Stomach (tissue), 19 donors: ENCODE measurements at places on chromosomes 5 and 9. TPM values are rescaled to one million over a fixed set of nuclear protein-coding genes. Genes with fewer than 3 reads are reported as not detected.

Gene PCDHB7
- total RNA-seq = not detected

Gene KCNV2
- total RNA-seq = not detected

Gene PCDHB6
- under 0.01 TPM for total RNA-seq

Gene RLN2
- not detected for total RNA-seq

Gene PCDHB4
- 2.6 TPM for total RNA-seq

Gene OTULINL
- 19.8 TPM for total RNA-seq

Gene GAPT
- 2.4 TPM for total RNA-seq

GRCh38 chr5:164256351-164256750 is 750.9 kb downstream of the MAT2B start:
- no peak for DNase-seq
- no peaks in the 10 kb centered on the region for H3K36me3 ChIP-seq
- no peaks in the 10 kb centered on the region for H3K4me1 ChIP-seq
- H3K27me3 ChIP-seq = no peaks in the 10 kb centered on the region

DNA sequence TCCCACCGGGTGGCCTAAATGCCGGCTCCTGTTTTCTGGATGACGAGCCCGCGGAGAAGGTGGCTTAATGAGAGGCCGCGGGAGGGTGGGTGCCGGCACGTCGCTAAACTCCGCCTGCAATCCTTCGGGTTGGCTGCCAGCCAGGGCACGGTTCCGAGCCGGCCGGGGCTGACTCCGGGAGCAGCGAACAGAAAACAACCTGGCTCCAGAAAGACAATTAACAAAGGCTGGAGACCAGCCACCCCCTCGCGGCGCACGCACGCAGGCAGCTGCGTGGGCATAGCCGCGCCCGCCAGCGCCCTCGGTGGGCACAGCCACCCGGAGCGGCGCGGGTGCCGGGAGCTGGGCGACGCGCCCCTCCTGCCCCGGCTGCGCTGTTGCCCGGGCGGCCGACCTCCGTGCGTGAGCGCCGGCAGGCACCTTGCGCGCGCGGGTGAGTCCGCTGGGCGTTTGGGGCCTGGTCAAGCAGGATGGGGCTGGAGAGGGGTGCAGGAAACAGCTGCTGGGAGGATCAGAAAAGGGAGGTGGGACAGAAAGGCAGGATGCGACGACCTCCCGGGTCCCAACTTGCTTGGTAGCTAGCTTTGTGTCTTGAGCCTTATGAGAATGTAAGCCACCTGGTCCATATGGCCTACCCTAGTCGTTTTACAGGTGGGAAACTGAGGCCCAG is at the start of gene ARHGEF37:
TSS of gene ARHGEF37 (plus strand) at position 307 of the 670 bp plus-strand sequence. CDS start 16,272 bp downstream, outside the sequence.
- no peaks in the 10 kb centered on the region for H3K36me3 ChIP-seq
- peak within 1 kb of the TSS; percentile 62 for H3K4me3 ChIP-seq
- H3K27me3 ChIP-seq = no peaks in the 10 kb centered on the region
- H3K4me1 ChIP-seq = peaks cover 63% of the 10 kb centered on the region

DNA sequence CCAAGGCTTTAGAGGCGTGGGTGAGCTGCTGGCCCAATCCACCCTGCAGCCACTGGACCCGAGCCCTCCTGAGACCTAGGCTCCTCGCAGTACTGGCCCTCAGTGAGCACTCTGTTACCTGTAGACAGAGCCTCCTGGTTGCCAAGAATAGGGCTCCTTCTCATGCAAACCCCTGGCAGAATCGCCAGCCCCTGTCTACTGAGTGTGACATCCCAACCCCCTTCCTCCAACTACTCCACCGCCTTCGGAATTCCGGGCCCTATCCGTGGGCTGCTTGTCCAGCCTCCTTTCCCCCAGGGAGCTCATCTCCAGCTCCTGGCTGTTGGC is 23.8 kb upstream of the COL5A1 start:
- H3K4me3 ChIP-seq = no peak overlapping the region
- H3K36me3 ChIP-seq = no peaks in the 10 kb centered on the region
- H3K4me1 ChIP-seq = no peaks in the 10 kb centered on the region
- H3K27me3 ChIP-seq = no peaks in the 10 kb centered on the region
- DNase-seq = no peak

DNA sequence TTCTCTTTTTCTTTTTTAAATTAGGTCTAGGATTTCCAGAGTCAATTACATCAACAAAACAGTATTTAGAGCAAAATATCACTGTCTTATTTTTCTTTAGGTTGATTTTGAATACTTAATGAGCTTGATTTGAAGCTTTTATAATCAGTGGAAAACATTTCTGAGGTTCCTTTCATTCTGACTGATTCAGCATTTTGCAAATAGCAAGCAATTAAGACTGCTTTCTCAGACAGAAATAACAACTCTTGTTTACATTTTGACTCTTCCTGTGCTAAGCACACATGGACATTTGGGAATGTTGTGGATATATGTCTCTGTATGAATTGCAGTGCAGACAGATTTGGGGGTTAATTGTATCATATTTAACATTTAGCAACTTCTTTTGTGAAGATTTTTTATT is 22.2 kb upstream of the MCCC2 start:
- DNase-seq = no peak
- no peaks in the 10 kb centered on the region for H3K4me1 ChIP-seq
- H3K27ac ChIP-seq = no peak overlapping the region
- no peak overlapping the region for H3K4me3 ChIP-seq
- no peaks in the 10 kb centered on the region for H3K27me3 ChIP-seq

DNA sequence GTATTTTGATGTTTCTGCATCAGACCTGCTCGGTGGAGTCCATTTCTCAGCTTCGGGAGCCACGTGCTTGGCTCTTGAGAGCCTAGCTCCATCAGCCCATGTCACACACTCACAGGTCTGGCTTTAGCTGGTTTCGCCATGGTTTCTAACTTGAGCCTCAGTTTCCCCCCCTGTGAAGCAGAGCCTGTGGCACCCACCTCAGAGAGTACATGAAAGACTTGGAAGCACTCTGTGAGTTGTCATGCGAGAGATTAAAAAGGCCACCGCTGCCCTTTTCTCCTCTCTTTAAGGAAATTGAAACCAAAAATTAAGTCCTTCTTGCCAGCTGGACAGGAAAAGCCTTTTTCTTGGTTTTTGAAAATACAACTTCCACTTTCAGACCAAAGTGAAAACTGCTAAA is 8.8 kb downstream of the TENT4A start:
- no peaks in the 10 kb centered on the region for H3K27me3 ChIP-seq
- no peak for DNase-seq
- H3K4me1 ChIP-seq = peaks cover 55% of the 10 kb centered on the region
- peaks cover 26% of the 10 kb centered on the region for H3K36me3 ChIP-seq
- peak overlapping the region; percentile 74 for H3K27ac ChIP-seq
- peak overlapping the region; percentile 28 for H3K4me3 ChIP-seq

GRCh38 chr9:123654218-123654993 is 275.5 kb downstream of the DENND1A start:
- H3K27me3 ChIP-seq = no peaks in the 10 kb centered on the region
- no peak overlapping the region for H3K27ac ChIP-seq
- H3K36me3 ChIP-seq = peaks cover 6% of the 10 kb centered on the region

DNA sequence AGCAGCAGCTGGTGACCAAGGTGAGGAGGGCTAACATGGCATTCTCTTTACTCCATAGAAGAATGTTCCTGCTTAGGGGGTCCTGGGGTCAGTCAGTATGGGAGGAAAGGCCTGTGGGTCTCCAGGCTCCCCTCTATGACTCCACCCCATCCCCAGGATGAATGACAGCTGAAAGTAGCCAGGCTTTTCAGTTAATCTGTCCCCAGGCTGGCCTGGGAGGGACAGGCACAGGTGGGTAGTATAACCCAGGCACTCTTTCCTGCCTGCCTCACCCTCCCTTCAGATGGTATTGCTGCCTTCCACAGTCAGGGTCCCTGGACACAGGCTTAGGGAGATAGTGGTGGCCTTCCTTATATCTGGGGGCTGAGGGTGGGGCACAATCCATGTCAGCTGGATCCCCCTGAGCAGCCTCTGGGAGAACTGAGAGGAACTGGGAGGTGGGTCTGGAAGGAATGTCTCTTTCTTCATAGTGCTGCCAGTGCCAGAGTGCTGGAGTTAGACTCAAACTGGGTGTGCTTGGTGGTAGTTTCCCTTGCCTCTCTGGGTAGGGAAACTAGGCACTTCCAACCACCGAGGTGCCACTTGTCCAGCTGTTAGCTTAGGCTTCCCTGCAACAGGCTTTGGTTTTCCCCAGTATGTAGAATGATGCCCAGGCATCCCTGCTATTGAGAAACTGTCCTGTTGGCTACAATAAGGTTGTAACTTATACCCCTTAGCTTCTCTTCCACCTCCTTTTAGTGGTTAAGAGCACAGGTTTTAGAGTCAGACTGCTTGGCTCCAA is 27.8 kb downstream of the LARP1 start:
- no peaks in the 10 kb centered on the region for H3K27me3 ChIP-seq
- H3K4me1 ChIP-seq = peaks cover 70% of the 10 kb centered on the region
- DNase-seq = no peak
- no peaks in the 10 kb centered on the region for H3K36me3 ChIP-seq
- H3K4me3 ChIP-seq = no peak overlapping the region

DNA sequence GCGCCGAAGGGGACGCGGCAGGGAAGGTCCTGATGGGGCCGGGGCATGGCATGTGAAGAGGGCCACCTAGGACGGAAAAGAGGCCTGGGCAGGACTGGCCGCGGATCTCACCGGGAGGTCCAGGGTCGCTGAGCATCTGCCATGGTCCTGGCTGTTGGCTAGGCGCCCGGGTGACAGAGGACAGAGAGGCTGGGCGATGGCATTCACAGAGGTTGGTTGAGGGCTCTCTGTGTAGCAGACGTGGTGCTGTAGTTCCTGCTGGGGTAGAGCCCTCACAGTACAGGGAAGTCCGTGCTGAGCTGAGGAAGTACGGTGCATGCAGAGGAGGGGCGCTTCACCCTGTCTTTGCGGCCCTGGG is 427 bp downstream of the PCYOX1L start:
- peaks cover 23% of the 10 kb centered on the region for H3K36me3 ChIP-seq
- peaks cover 21% of the 10 kb centered on the region for H3K4me1 ChIP-seq
- peak overlapping the region; percentile 64 for H3K27ac ChIP-seq
- H3K4me3 ChIP-seq = peak overlapping the region; percentile 89
- peak; percentile 35 for DNase-seq

DNA sequence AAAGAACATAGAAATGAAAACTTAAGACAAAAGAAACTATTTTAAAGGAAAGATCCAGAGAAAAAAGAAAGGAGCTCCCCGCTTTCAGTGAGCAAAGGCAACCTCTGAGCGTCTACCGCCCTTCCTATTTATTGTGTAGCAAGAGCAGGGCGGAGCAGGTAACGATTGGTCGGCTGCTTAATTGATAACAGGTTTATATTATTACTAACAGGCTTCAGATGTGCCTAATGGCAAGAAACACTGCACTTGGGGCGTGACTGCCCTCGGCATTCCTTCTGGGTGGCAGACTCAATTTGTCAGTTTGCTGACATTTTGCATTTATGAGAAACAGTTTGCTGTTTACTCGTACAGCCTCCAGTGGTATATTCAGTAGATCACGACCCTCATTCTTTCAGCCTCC is 482.7 kb upstream of the C9orf72 start:
- DNase-seq = no peak
- no peaks in the 10 kb centered on the region for H3K27me3 ChIP-seq
- H3K4me3 ChIP-seq = no peak overlapping the region
- H3K4me1 ChIP-seq = no peaks in the 10 kb centered on the region
- H3K27ac ChIP-seq = no peak overlapping the region
- no peaks in the 10 kb centered on the region for H3K36me3 ChIP-seq

DNA sequence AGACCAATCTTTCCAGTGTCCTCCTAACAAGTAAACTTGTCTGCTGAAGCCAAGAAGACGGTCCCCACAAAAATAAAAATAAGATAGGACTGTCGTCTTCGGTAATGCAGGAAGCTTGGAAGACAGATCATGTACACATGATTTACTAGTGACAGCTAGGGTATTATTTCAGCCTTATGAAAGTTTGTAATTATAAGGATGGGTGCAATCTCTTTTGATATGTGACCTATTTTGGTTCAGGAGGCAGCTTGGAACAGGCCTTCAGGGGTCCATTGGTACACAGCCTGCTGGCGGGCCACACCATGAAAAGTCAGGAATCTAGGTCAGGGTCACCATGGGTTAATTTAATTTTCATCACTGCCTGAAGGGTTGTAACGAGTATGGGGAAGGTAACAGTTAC is 13.7 kb upstream of the MEIKIN start:
- no peaks in the 10 kb centered on the region for H3K36me3 ChIP-seq
- DNase-seq = no peak
- H3K27me3 ChIP-seq = no peaks in the 10 kb centered on the region
- H3K4me3 ChIP-seq = no peak overlapping the region

GRCh38 chr9:128045831-128046230 is 21.3 kb downstream of the NAIF1 start:
- no peak overlapping the region for H3K27ac ChIP-seq
- H3K4me1 ChIP-seq = peaks cover 3% of the 10 kb centered on the region
- H3K4me3 ChIP-seq = no peak overlapping the region
- no peak for DNase-seq

DNA sequence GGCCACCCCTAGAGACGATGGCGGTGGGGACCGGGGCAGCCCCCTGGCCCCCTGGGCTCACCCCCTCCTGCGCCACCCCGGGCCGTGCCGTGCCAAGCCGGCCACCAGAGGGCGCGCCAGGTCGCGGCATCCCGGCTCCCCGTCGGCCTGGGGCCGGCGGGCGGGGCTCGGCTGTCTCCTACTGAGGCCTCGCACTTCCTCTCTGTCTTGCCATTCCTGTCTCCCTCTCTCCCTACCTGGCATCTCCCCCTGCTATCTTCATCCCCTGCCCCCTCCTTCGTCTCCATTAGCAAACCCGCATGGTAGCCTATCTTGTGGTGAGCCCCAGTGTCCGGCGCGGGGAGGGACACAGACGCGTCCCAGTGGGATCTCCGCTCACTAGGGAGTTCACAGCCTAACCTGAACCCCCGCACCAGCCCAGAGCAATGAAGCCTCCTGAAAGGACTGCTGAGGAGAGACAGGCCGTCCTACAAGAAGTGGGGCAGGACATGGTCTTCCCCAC is 29.8 kb upstream of the FABP6 start:
- no peak overlapping the region for H3K27ac ChIP-seq
- no peaks in the 10 kb centered on the region for H3K27me3 ChIP-seq
- DNase-seq = peak; percentile 89
- no peaks in the 10 kb centered on the region for H3K36me3 ChIP-seq
- peaks cover 7% of the 10 kb centered on the region for H3K4me1 ChIP-seq

DNA sequence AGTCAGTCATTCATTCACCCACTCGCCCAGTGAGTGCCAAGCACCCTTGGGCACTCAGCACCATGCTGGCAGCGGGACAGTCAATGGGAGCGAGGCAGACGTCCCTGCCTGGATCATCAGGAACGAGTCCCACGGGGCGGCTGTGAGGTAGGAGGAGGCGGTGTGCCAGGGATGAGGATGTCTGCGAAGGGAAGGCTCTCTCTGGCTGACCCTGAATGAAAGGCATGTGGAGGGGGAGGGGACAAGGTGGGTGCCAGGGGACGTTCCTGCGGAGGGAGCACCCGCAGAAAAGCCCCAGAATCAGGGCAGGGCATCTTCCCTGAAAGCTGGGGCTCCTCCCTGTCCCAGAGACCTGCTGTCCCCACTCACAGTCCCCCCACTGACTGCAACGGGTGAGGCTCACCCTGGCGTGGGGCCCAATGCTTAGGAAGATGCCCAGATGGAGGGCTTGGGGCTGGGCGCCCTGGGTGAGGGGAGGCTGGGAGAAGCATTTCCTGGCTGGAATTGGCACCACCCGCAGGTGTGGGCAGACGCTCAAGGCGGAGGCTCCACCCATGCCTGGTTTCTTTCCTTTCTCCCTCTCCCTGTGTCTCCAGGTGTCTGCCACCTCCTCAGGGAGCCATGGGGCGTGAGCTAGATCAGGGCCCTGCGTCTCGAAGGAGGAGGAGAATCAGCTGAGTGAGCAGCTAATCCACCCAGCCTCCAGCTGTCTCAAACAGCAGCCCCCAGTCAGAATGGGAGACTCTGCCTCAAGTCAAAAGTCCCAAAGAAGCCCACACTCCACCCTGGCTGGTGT is 179.0 kb upstream of the PPP1R26 start:
- DNase-seq = no peak
- H3K27me3 ChIP-seq = peaks cover 20% of the 10 kb centered on the region
- no peak overlapping the region for H3K4me3 ChIP-seq
- H3K4me1 ChIP-seq = no peaks in the 10 kb centered on the region
- H3K27ac ChIP-seq = no peak overlapping the region
